ENCODE measurements at places on chromosomes 1 and 21.
A peak's percentile ranks its signal among the peaks of the same experiment; 100 is the strongest.

- no peak for DNase-seq
Measured at GRCh38 chr1:15958111-15958510, 17.8 kb downstream of the ZBTB17 start.

- no peak for DNase-seq
Measured at GRCh38 chr1:3903141-3904005, 3.3 kb upstream of the C1orf174 start.

GRCh38 chr1:157992031-157992832 is 1.2 kb upstream of the KIRREL1 start:
- DNase-seq = no peak

GRCh38 chr1:213287987-213288386 is 236.9 kb downstream of the RPS6KC1 start:
- no peak for DNase-seq

DNA sequence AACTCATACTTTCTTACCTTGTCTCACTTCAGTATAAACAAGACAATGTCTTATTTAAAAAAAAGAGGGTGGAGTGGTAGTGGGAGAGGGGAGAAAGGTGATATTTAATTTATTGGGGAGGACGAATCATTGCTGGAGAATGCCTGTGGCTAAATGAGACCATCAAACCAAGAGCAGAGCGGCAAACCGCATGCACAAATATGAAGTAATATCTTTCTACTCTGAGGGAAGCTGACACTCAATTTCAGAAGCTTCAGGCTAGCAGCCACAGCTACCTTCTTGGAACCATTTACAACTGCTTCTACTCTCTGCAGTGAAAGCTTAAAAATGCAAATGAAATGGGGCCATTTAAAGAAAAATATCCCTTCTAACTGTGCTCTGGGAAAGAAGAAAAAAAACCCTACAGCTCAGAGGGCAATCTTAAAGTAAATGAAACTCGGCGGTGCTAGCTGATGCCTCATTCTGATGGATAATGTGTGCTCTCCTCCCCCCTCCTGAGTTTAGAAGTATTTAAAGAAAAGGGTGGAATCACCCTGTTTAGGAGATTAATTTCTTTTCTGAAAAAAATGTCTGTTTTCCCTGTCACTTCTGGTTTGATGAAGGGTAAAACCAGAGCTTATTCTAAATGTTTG is 178.2 kb upstream of the CAMK1G start:
- no peak for DNase-seq

GRCh38 chr1:53899206-53899628 is 5.2 kb downstream of the DIO1 start:
- DNase-seq = peak; percentile 56

DNA sequence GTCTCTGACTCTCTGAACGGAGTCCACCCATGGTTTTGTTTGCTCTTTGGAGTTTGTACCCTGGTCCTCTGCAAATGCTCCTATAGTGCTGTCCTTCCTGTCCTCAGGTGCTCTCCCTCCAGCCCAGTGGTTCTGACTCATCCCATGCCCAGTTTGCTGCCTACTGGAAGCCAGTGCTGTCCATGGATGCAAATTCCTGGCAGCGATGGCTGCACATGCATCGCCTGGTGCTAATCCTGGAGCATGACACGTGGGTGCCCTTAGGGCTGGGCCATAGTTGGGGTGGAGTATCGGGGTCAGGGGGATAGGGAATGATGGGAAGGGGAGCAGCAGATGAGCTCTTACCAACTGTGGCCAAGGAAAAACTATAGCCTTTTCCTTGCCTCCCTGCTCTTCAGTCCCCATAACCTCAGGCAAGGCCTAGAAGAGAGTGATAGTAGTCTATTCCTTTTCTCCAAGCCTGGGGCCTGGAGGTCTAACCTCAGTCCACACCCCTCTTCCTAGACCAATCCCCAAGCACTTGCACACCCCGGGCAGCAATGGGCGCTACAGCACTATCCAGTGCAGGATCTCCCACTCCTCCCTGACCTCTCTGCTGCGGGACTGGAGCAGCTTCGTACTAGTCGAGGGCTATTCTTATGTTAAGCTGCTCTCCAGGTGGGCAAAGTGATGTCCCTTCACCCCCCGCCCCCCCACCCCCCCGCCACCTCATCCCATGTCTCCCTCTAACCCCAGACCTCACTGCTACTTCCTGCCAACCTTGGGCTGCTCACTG is 31.6 kb downstream of the HYI start:
- no peak for DNase-seq

- DNase-seq = no peak
Measured at GRCh38 chr1:199698222-199698621, 329.3 kb upstream of the NR5A2 start.

GRCh38 chr1:19038732-19039131 is 82.3 kb upstream of the IFFO2 start:
- no peak for DNase-seq

- no peak for DNase-seq
Measured at GRCh38 chr21:16473988-16474387, 744.2 kb downstream of the USP25 start.

DNA sequence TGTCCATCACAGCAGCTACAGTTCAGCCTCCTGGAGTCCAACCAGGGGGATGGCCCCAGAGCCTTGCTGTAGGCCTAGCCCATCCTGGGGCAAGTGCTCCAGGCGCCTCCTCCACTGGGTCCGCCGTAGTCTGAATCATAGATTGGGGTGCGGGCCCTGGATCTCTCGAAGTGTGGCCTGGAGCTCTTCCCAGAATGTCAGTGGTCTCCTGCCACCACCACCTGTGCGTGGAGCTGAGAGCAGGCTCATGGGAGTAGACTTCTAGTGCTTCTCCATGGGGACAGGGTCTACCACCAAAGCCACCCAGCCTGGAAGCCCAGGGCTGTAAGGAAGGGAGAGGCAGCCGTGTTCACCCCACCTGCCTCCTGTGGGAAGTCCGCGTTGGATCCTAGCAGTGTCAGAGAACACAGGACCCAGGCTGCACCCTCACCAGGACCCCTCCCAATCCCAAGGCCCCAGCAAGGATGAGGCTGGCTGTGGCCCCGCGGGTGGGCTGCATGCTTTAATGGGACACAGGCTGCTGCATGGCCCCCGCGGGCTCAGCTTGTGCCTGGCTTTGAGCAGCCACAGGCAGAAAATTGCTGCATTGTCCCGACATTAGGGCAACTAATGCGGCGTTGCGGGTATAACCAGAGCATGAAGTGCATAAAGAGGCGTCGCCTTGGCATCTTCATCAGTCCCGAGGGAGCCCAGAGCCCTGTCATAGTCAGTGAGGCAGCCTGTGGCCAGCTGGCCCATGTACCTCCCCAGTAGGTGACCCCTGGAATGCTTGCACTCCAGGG is 735 bp upstream of the HES3 start:
- DNase-seq = no peak

DNA sequence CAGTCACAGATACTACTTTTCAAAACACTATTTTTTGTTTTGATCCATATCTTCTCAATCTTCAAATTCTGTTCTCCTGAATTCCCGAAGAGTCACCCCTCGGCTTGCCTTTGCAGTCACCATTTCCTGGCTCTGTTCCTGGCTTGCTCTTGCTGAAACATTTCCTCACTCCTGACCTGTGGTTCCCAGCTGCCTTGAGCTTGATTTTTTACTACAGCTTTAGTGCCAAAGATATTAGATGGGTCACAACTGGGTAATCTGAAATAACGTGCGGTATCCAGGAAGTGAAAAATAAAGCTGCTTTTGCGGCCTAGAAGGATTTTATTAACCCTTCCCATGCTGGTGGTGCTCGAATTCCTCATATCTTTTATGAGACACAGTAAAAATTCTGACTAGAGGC is 318.8 kb downstream of the PCP4 start:
- DNase-seq = no peak

Measured in AG09319 (cell line).